ENCODE measurements at places on chromosomes 11 and 22. TPM values are rescaled to one million over a fixed set of nuclear protein-coding genes. Genes with fewer than 3 reads are reported as not detected.
A peak's percentile ranks its signal among the peaks of the same experiment; 100 is the strongest.

- DNase-seq = peak; percentile 57
These were observed 2.0 kb upstream of the FJX1 start for GRCh38 chr11:35615921-35616900.

Gene CD3D
- not detected for total RNA-seq

DNA sequence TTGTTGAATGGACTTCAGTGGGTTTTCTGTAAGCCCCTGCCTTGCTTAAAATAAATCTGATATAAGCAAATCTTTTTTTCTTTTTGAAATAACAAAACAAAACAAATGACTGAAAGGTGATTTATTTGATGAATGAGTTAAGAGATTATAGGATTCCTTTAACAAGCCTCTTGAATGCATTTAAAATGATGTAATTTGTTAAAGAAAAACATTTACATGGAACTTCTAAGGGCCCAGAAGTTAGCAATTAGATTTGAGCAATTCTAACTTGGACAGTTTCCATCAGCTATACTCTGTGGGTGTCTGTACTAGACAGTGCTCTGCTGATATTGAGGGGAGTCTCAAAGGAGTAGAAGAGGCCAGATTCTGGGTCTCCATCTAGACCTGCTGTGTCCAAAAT lies 143.5 kb upstream of the RAG2 start:
- DNase-seq = no peak

DNA sequence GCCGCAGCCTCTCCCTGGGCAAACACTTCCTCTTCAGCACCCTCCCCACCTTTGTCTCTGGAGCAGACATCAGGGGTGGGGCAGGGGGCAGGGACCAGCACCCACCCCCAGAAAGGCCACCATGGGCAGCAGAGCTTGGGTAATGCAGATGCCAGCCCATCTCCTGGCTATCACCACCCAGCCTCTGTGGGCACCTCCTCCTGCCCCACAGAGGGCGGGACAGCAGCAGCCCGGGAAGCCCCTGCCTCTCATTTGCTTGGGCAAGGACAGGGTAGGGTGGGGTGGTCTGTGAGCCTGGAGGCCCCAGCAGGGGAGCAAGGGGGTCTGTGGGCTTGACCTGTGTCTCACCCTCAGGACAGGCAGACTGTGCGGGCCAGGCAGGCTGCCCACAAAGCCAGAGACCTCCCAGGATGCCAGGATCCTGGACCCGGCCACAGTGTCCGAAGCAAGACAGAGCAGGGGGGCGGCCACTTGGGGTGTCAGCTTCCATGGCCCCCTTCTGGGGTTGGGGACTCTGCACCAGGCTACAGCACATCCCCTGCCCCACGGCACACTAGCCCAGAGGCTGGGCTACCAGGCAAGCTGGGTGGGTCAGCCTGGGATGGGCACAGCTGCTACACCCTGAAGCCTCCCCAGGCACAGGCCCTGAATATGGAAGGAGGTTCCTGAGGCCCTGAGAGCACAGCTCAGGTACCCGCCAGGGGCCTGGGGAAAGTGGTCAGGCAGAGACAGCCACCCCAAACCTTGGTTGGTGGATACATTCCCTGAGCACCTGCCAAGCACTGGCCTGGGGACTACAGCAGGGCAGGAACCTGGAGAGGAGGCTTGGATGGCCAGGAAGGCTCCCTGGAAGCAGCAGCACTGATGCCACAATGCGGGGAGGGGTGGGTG lies 4.5 kb downstream of the RNH1 start:
- no peak for DNase-seq

DNA sequence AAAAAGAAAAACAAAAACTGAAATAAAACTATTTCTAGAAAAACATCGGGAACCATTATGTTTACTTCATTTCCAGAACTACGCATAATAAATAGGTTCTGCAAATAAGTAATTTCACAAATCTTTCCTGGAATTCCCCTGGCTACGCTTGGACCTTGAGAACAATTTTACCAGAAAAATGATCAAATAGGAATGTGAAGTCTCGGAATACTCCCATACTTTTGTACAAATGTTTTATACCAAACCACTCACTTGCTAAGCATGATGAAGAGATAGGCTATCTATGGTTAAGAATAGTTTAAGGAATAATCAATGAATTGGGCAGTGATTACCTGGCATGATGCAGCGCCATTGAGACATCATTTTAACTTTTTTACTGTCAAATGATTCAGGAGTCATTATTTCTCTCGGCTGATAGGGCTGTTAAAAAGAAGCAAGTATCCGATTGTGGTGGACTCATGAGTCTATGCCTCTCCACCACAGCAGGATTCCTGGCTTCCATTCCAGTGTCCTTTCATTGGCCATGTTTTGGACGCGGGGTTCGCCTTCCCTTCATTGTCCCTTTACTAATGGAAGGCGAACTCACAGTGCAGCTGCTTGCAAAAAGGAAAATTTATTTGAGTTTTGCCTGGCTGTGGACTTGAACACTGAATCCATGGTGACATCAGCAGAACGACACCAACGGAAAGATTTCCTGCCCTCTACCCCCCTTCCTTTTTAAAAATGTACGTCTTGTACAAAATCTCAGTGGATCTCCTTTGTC lies 39.9 kb upstream of the BLID start:
- DNase-seq = peak; percentile 72

DNA sequence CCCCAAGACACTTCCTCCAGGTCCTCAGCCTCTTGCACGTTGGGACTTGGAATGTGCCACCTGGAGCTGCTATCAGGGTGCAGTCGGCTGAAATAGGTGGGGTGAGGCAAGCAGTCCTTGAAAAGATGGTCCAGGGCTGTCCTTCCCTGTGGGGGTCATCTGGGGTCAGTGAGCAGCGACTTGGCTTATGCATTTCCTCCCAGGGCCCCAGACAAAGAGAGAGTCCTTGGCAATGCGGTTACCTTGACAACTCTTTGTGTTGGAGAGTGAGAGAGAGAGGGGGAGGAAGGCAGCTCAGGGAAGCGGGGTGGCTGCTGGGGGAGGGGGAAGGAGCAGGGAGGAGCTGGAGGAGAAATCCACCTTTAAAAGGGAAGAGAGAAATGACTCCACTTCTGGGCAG lies 93.8 kb downstream of the MIAT start:
- DNase-seq = no peak

Measured in LHCN-M2 (cell line).